CD8-positive, alpha-beta memory T cell (primary cell): ENCODE measurements at places on chromosomes 3 and 15. TPM values are rescaled to one million over a fixed set of nuclear protein-coding genes. Genes with fewer than 3 reads are reported as not detected.

GRCh38 chr3:174002543-174002942, 605.0 kb downstream of the NLGN1 start:
- no peaks in the 10 kb centered on the region for H3K27me3 ChIP-seq
- DNase-seq: no peak
- H3K4me3 ChIP-seq: no peak overlapping the region
- H3K4me1 ChIP-seq: no peaks in the 10 kb centered on the region
- H3K27ac ChIP-seq: no peak overlapping the region
- no peaks in the 10 kb centered on the region for H3K36me3 ChIP-seq

- DNase-seq: no peak
- H3K4me1 ChIP-seq: no peaks in the 10 kb centered on the region
- H3K27ac ChIP-seq: no peak overlapping the region
- no peaks in the 10 kb centered on the region for H3K36me3 ChIP-seq
- H3K27me3 ChIP-seq: no peaks in the 10 kb centered on the region
- H3K4me3 ChIP-seq: no peak overlapping the region
Observed at GRCh38 chr3:11384074-11384473, 111.9 kb downstream of the ATG7 start.

- no peak for DNase-seq
- H3K4me3 ChIP-seq: no peak overlapping the region
- no peaks in the 10 kb centered on the region for H3K27me3 ChIP-seq
Observed at GRCh38 chr3:195078891-195079440, 192.0 kb downstream of the XXYLT1 start.

DNA sequence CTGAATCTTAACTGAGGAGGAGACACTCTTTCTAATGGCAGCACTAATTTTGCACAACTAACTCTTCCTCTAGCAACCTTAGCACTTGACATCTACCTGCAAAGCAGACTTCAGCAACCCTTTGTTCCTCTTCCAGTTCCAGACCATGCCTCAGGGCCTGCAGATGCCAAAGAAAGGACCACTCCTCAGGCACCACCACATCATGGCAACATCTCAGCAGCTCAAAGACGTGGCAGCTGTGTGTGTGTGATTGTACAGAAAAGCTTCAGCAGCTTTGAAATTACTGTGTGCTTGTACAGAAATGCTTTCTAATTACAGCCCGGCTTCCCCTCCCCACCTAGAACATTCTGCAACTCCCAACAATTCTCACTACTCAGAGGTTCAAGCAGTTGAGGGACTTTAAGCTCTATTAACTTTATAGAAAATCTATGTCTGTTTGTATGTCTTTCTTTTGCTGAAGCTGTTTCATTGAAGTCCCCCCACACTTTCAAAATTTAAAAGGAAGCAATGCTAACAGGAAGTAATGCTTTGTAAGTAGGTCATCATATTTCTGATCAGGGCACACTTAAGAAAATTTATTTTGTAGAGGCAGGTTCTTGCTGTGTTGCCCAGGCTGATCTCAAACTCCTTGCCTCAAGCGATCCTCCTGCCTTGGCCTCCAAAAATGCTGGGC, 115.2 kb downstream of the CD47 start:
- peak overlapping the region; percentile 19 for H3K4me3 ChIP-seq
- no peak for DNase-seq
- H3K4me1 ChIP-seq: peaks cover 50% of the 10 kb centered on the region
- no peaks in the 10 kb centered on the region for H3K36me3 ChIP-seq
- no peaks in the 10 kb centered on the region for H3K27me3 ChIP-seq

- H3K27me3 ChIP-seq: no peaks in the 10 kb centered on the region
- no peak overlapping the region for H3K27ac ChIP-seq
- peaks cover 15% of the 10 kb centered on the region for H3K36me3 ChIP-seq
- no peaks in the 10 kb centered on the region for H3K4me1 ChIP-seq
Observed at GRCh38 chr3:136332302-136332701, 82.2 kb downstream of the PCCB start.

DNA sequence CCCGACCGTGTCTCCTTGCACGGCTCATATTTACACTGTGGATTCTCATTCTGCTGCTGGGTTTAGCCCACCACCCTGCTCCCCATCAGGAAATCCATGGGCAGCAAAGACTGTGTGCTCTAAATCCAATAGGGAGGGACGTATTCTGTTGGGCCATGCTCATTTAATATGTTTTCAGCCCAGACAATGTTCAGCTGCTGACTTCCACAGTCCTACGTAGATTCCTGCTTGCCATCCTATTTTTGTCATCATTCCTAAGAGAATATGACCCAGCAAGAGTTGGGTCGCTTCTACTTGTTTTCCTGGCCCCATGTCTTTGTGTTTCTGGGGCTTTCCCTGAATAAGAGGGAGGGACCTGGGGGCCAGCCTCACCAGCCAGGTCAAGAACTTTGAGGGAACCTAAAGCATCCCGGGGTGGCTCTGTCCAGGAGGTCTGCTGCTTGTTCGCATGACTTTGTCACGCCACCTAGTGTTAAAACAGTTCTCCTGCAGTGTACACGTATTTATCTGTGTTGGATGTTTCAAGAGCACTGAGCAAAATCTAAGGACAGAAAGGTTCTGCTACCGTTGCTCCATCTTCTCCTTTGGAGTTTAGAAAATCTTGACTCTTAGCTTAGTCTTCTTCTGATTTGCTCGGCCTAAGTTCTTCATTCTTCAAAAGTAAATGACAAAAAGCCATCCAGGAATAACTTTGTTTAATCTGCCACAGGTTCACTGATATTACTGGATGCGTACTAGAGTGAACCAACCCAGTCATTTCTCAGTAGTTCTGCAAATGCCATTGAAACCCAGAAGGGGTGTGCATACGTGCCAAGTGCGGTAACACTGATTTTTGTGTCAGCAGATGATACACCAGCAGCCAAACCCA, 79.8 kb upstream of the NR2E3 start:
- H3K4me1 ChIP-seq: no peaks in the 10 kb centered on the region
- no peak overlapping the region for H3K27ac ChIP-seq
- H3K4me3 ChIP-seq: no peak overlapping the region
- DNase-seq: no peak

GRCh38 chr3:190124067-190124466, 3.4 kb upstream of the P3H2 start:
- no peaks in the 10 kb centered on the region for H3K4me1 ChIP-seq
- H3K4me3 ChIP-seq: no peak overlapping the region
- DNase-seq: no peak

GRCh38 chr3:147963711-147964110, 554.5 kb downstream of the ZIC1 start:
- no peaks in the 10 kb centered on the region for H3K27me3 ChIP-seq
- H3K4me1 ChIP-seq: no peaks in the 10 kb centered on the region
- no peak overlapping the region for H3K4me3 ChIP-seq
- H3K27ac ChIP-seq: no peak overlapping the region

DNA sequence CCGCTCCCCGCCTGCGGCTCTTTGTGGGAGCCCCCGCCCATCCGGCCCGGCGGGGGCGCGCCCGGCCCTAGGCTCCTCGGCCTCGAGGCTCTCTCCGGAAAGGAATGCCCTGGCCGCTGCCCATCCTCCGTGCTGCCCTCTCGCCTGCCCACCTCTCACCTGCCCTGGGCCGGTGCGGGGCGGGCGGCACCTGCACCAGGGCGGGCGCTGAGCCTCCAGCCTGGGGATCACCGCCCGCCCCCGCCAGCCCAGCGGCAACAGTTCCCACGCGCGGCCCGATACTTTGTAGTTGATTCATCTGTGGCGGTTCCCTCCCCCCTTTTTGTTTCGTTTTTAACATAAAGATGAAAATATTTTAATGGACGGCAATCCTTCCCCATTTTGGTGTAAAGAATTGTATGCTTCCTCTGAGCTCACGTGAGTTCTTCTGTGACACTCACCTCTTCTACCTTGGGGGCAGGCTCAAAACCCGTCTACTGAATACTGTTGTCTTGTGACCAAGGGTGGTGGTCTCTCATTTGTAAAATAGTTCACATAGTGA, 1.9 kb downstream of the KLF13 start:
- no peaks in the 10 kb centered on the region for H3K36me3 ChIP-seq
- H3K27me3 ChIP-seq: no peaks in the 10 kb centered on the region
- DNase-seq: peak; percentile 83
- H3K4me1 ChIP-seq: peaks cover 58% of the 10 kb centered on the region
- peak overlapping the region; percentile 75 for H3K4me3 ChIP-seq
- H3K27ac ChIP-seq: peak overlapping the region; percentile 91

- H3K36me3 ChIP-seq: no peaks in the 10 kb centered on the region
- H3K4me1 ChIP-seq: peaks cover 80% of the 10 kb centered on the region
- H3K4me3 ChIP-seq: no peak overlapping the region
- DNase-seq: no peak
- no peaks in the 10 kb centered on the region for H3K27me3 ChIP-seq
Observed at GRCh38 chr3:128786434-128787020, 60.5 kb downstream of the RAB7A start.

Gene SAMD7
- total RNA-seq: not detected

Gene GLDN
- total RNA-seq: not detected

Gene SH2D7
- total RNA-seq: not detected

Gene SCN5A
- 0.47 TPM for total RNA-seq

Gene DLL4
- total RNA-seq: not detected
